COLO829 (cell line): ENCODE measurements at places on chromosomes 2 and 18.

- DNase-seq: peak; percentile 28
These were observed 95.9 kb downstream of the LPIN1 start for GRCh38 chr2:11842336-11842735.

- no peak for DNase-seq
These were observed 244.9 kb upstream of the CXCR4 start for GRCh38 chr2:136362676-136363390.

DNA sequence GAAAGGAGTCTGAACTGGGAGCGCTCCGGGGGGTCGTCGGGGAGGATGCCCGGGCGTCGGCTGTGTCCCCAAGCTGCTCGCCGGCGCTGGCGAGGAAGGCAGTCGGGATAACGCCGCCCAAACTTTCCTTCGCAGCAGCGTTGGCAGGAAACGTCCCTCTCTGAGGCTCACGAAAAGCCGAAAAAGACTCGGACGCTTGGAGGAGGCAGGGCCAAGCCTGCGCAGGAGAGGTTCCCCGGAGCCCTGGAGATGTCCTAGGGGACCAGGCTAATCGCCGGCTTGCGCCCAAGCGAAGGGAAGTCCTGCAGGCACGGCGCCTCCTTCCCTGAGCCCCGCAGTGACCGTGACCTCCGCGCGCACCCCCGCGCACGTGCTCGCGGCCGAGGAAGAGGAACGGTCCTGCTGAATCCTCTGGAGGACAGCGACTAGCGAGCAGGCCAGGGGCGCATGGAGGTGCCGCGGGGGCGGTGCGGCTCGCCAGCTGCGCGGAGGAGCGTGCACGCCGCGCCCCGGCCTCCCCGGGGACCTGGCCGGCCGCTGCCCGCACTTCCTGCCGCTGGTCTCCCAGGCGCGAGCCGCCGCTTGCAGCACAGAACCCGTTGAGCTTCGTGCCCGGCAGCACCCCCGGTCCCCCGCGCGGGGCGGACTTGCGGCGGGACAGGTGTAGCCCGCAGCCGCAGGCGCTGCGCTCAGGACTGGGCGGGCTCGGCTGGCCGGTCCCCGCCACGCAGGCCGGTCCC lies at the start of gene SH3RF3:
SH3RF3 (plus strand) TSS at position 590 of the 740 bp plus-strand sequence.
- no peak for DNase-seq

DNA sequence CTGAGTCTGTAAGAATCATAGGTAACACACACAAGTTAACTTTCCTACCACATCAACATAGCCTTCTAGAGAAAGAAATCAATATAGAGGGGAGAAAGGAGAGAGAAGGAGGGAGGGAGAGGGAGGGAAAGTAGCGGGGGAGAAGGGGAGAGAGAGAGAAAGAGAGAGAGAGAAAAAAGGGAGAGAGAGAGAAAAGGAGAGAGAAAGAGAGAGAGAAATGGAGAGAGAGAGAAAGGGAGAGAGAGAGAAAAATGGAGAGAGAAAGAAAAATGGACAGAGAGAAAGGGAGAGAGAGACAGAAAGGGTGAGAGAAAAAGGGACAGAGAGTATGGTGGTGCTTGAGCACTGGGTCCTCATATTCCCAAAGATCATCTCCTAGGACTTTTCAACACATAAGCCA lies 591.7 kb downstream of the ZEB2 start:
- no peak for DNase-seq

DNA sequence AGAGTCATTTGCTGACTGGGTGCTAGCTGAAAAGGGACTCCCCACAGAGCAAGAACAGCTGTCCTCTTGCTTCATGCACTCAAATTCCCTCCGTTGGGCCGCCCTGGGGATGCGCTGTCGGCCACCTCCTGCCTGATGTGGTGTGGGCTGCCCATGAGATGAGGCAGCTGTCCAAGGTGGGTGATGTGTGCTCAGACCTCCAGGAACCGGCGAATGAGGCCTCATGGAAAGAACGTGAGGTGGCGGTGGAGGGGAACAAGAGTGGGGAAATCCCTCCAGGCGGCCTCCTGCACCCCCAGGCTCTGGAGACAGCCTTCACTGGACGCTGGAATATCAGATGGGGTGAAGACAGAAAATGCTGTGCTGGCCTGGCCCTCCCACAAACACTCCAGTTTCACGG lies 79.8 kb downstream of the LONRF2 start:
- DNase-seq: no peak

GRCh38 chr2:164960159-164960558 lies 4.8 kb upstream of the SLC38A11 start:
- DNase-seq: no peak

DNA sequence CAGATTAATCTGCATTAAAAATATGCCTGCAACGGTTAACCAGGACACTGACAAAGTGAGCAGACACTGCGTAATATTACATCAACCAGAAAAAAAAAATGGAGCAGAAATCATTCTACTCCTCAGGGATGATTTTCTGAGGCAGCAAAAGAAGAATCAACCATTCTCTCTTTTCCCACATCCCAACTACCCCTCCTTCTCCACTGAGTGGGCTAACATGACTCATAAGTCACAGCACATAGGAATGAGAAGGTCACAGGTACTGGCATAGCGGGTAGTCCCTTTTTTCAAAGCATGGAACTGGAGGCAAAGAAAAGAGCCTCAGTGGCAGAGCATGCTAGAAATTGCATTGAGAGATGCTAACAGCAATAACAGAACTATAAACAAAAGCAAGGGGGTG lies 54.3 kb upstream of the TSPYL6 start:
- DNase-seq: peak; percentile 77

DNA sequence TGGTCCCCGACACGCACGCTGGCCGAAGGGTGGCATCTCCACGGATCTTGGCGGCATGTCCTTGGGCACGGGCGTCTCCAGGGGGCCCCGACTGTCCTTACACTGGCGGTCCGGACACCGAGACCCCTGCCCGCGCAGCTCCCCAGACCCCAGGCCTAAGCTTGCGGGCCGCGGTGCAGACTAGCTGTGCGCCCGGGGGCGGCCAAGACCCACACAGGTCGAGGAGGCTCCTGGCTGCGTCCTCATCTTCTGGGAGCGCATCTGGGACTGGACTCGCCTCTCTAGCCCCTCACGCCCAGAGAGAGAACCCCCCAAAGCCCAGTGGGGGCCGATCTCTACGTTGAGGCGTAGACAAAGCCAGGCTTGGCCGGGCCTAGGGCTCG lies 475 bp upstream of the TWIST2 start:
- DNase-seq: no peak

- DNase-seq: no peak
These were observed 113.4 kb downstream of the RTP5 start for GRCh38 chr2:241982706-241983570.

DNA sequence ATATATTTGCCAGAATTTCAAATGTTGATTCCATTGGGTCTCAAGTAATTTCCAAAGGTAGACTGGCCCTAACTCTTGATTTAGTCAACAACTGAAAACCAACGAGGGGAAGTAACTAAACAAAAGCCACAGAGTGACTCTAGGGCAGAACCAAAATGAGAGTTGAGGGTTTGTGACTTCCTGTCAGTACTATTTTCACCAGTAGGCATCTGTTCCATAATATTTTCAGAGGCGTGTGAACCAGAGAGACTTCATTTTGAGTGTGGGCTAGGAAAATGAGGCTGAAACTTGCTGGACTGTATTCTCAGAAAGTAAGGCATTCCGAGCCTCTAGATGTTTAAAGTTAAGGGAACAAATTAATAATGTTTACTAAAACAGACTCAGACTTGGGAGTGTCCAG lies 70.6 kb downstream of the GDF7 start:
- no peak for DNase-seq

DNA sequence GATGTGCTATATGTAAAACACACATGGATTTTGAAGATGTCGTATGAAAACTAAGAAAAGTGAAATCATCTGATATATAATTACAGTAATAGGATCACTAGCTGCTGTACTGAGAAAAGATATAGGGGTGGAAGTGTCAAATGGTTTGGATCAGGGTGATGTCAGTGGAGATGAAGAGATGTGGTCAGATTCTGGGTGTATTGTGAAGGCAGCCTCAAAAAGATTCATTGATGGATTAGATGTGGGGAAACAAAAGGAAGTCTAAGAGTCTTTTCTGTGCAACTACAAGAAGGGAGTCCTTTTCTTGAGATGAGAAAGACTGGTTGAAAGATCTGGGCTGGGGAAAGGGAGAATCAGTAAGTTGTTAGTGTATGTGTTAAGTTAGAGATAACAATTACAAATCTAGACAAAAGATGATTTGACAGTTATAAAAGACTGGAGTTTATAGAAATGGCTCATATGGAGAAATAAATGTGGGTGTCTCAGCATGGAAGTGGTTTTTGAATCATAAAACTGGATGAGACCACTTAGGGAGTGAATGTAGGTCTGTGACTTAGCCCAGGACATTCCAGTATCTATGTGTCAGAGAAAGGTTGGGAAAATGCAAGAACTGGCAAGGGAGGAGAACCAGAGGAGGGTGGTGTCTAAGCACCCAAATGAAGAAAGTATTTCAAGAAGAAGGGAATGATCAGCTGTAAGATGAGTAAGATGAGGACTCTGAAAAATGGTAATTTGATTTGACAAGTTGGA lies 347.4 kb downstream of the PARD3B start:
- DNase-seq: no peak

DNA sequence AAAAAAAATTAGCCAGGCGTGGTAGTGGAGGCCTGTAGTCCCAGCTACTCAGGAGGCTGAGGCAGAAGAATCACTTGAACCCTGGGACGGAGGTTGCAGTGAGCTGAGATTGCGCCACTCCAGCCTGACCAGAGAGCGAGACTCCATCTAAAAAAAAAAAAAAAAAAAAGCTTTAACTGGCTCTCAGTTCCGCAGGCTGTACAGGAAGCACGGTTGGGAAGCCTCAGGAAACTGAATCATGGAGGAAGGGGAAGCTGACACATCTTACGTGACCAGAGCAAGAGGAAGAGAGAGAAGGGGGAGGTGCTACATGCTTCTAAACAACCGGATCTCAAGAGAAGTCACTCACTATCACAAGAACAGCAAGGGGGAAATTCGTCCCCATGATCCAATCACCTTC lies 505.6 kb upstream of the SLC8A1 start:
- DNase-seq: no peak

DNA sequence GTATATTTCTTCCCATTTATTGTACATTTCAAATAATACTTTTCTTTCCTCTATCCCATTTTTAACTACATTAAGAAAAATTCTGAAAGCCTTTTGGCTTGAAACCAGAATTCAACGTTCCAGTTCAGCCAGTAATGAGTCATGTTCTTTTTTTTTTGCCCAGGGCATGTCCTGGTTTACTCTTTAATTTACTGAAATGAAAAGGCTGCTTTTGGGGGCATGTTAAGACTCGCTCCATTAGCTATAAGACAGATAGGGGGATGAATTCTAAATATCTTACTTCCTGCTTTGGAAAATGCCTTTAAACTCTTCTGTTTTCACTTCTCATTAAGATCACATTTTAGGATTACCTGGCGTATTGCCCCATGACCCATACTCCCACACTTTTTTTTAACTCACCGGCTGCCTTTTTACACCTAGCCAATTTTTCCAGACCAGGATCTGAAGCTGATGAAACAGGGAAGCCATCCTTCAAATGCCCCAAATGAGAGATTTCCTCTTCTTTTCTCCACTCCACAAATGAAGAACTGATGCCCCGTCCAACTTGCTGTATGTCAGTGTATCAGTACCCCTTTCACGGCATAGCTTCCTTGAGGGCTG lies 585 bp downstream of the ABCA12 start:
- peak; percentile 50 for DNase-seq

DNA sequence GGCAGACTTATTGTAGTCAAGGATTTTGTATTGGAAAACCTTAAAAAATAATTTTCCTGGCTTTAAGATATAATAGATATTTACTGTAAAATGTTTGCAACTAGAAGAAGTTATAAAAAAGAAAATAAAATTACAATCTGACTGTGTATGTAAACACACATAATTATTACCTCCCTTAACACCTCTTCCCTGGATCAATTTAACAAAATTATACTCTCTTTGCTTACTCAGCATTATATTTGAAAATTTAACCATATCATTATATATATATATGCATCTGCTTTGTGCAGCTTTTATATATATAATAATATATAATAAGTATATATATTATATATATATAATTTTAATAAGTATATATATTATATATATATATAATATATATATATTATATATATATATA lies 131.7 kb upstream of the FAM98A start:
- no peak for DNase-seq

DNA sequence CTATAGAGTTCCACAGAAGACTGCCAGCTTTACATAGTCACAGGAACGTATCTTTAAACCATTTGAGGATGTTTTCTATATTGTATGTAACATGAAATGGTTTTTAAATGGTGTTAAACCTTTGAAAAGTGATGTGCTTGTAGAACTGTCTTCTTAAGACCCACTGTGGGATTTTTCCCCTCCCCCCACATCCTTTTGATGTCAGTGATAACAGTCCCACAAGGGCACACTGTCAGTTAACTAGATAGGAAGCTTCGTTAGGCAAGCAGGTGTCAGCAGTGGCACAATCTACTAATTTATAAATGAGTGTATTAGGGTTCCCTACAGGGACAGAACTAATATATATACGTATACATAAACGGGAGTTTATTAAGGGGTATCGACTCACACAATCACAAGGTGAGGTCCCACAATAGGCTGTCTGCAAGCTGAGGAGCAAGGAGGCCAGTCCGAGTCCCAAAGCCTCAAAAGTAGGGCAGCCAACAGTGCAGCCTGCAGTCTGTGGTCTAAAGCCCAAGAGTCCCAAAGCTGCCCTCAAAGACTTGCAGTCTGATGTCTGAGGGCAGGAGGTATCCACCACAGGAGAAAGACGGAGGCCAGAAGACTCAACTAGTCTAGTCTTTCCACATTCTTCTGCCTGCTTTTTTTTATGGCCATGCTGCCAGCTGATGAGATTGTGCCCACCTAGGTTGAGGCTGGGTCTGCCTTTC lies 23.8 kb upstream of the HNRNPLL start:
- DNase-seq: no peak

DNA sequence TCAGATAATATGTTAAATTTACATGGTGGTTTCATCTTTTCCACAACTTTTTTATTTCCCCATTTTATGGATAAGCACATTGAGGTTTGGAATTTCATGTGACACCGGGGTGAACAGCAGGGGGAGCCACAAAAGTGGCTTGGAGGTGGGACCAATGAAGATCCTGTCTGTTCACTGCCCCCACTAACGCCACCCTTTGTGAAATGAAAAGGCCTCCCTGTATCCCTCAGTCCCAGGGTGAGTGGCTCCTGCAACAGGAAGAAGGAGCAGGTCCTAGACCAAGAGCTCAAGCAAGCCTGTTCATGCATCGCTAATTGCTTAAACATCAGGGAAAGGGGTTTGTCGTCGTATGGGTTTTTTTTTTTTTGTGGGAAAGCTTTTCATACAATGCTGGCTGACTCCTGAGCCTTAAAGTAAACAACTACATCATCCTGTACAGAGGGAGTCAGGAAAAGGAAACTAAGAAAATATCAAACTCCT lies 267.8 kb upstream of the EPAS1 start:
- DNase-seq: no peak

DNA sequence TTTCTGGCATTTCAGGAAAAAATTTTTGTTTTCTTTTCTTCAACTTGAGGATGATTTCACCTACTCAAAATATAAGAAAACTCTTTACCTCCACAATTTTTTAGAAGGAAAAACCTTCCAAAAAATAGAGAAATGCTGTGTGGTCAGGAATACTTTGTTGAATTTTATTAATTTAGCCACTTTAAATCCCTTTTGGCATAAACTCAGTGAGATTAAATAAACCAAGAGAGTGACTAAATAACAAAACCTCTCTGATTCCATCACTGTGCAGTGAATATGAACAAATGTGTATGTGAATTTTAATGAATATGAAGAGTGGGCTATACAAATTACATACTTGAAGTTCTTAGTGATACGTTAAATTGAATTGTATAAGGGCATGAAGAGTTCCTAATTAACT lies 25.8 kb upstream of the CYTIP start:
- DNase-seq: no peak
